ENCODE measurements at places on chromosomes 5 and 9. TPM values are rescaled to one million over a fixed set of nuclear protein-coding genes. Genes with fewer than 3 reads are reported as not detected.

Gene PFN3
- total RNA-seq, result not detected

Gene ZNF462
- total RNA-seq, result 6.5 TPM

Gene PHYHD1
- total RNA-seq, result not detected

Gene CRAT
- total RNA-seq, result 8.9 TPM

Gene SEMA5A
- total RNA-seq, result 9.1 TPM

Gene UBE2B
- total RNA-seq, result 55.8 TPM

Gene SLC46A2
- total RNA-seq, result not detected

Gene OCLN
- 45.6 TPM for total RNA-seq

Gene EHMT1
- 32.0 TPM for total RNA-seq

Gene ZDHHC11B
- total RNA-seq, result not detected

Gene CDX1
- total RNA-seq, result 1.8 TPM

Gene TLR4
- total RNA-seq, result 19.5 TPM

Gene GABBR2
- total RNA-seq, result not detected

Gene ARHGEF28
- 13.6 TPM for total RNA-seq

Gene UBE2D2
- total RNA-seq, result 159 TPM

Gene TOR2A
- total RNA-seq, result 11.4 TPM

Gene WDR38
- not detected for total RNA-seq

Gene RGS7BP
- total RNA-seq, result 0.03 TPM

Gene CATSPER3
- total RNA-seq, result 0.08 TPM

Gene IFNE
- 0.24 TPM for total RNA-seq

Gene MUSK
- total RNA-seq, result 0.16 TPM

Gene IFNB1
- not detected for total RNA-seq

Gene CTSV
- total RNA-seq, result 0.05 TPM

Gene DENND1A
- 6.0 TPM for total RNA-seq

Gene FAM151B
- 2.1 TPM for total RNA-seq

Gene ROPN1L
- total RNA-seq, result 3.0 TPM

Gene POU5F2
- total RNA-seq, result 0.34 TPM

Gene SLC4A9
- total RNA-seq, result not detected

Gene SLC34A3
- total RNA-seq, result not detected
